Activated CD4-positive, alpha-beta memory T cell treated with anti-CD3 and anti-CD28 coated beads for 36 hours (primary cell): ENCODE measurements at places on chromosomes 1 and 21.

DNA sequence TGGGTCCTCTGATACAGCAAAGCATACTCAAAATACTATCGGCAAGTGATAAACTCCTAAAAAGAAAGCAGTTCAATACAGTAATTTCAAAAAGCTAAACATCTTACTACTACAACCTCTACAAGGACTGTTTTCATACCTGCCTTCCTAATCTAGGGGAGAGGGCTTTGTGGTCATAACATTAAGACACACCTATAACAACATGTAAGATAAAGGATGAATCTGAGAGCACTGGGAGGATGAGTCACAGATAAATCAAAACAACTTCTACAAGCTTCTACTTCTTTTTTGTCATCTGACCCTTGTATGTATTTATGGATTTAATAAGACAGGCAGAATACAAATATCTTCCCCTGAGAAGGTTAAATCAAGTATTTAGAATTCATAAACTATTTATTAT is 40.0 kb downstream of the LTN1 start:
- DNase-seq = no peak

DNA sequence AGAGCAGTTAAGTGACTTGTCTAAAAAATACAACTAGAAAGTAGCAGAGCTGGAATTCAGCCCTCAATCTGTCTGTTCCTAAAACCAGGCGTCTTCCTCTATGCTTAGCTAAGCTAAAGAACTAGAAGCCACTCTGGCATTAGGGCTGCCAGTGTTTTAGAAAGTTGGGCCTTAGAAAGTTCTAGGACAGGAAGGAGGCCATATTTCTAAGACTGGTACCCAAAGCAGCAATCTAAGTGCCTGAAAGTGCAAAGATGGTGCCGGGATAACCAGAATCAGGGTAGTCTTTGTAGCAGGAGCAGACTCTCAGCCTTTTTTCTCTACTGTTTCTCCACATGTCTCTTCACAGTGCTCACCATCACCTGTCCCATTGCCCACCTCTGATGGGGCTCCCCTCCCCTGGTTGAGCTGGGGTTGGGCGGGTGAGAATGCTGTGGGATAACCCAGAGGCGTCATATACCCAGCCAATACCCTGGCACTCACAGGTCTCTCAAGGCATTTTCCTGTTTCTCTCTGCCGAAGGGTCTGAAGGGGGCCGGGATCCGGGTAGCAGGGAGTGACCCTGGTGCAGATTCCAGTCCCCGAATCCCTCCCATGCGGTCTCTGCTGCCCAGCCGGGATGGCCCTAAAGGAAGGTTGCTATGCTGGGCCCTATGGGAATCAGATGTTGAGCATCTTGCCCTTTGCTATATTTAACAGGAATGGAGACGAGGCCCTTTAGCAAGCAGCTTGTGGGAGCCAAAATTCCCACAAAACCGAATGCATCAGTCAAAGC is 1.1 kb upstream of the RCSD1 start:
- peak; percentile 32 for DNase-seq

- DNase-seq = no peak
Measured at GRCh38 chr21:33811167-33812010, 104.2 kb downstream of the ATP5PO start.

- DNase-seq = no peak
Measured at GRCh38 chr1:170729225-170730002, 65.5 kb downstream of the PRRX1 start.

DNA sequence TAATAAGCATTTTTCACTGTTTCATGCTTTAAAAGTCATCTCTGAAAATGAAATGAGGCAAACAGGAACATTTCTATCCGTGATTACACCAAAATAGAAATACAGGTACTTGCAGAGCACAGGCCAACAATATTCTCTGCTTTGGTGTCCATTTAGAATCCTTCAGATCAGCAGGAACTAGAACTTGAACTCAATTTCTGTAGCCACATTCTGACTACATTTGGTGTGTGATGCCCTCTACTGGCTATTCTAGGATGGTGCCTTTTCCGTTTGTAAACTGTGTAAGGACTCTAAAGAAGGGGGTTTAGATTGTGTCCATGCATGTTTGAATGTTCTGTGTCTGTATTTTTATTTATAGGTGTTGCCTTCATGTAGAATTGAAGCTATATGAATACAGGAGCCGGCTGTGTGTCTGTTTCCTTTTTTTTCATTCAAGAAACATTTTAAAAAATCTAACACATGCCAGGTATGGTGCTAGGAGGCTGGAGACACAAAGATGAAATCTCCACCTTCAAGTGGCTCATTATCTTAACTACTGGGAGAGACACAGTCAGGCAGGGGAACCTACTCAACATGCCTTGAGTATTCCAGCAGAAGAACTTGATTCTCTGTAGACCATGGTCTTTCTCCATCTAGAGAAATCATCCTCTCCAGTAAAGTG is 7.6 kb upstream of the ZNF326 start:
- peak; percentile 50 for DNase-seq

DNA sequence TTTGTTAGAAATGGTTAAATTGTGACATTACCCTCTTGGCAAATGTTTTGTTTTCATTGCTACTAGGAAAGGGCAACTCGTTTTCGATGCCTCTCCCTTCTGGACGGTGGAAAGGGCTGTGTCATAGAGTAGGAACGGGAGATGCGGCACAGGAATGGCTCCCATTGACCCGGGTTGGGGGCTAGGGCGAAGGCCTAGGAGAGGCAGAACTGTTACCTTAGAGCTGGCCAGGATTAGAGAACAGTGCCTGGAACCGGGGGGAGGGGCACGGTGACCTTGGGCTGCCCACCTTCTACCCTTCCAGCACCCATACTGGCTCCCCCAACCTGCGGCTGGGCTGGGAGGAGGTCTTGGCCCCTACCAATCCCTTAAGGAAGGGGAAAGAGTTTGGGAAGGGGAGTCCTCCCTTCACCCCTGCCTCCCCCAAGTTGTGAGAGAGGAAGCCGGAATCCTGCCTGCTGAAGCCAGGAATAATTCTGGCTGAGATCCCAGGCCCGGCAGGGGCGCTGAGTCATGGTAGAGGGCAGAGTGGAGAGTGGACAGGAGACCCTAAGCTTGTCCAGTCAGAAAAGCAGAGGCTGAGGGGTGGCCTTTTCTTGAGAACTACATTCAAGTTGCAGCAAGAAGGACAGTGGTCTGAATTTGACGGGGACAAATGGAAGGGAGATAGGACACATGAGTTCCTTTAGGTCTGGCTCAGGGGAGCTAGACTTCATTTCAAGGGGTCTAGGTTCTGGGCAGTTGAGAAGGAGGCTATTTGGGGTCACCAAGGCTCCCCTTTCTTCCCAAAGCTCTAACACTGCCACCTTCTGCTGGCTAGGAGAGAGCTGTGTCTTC is 8.2 kb downstream of the LMNA start:
- DNase-seq = no peak

GRCh38 chr1:1207571-1207892 is 1.1 kb upstream of the TNFRSF18 start:
- no peak for DNase-seq

DNA sequence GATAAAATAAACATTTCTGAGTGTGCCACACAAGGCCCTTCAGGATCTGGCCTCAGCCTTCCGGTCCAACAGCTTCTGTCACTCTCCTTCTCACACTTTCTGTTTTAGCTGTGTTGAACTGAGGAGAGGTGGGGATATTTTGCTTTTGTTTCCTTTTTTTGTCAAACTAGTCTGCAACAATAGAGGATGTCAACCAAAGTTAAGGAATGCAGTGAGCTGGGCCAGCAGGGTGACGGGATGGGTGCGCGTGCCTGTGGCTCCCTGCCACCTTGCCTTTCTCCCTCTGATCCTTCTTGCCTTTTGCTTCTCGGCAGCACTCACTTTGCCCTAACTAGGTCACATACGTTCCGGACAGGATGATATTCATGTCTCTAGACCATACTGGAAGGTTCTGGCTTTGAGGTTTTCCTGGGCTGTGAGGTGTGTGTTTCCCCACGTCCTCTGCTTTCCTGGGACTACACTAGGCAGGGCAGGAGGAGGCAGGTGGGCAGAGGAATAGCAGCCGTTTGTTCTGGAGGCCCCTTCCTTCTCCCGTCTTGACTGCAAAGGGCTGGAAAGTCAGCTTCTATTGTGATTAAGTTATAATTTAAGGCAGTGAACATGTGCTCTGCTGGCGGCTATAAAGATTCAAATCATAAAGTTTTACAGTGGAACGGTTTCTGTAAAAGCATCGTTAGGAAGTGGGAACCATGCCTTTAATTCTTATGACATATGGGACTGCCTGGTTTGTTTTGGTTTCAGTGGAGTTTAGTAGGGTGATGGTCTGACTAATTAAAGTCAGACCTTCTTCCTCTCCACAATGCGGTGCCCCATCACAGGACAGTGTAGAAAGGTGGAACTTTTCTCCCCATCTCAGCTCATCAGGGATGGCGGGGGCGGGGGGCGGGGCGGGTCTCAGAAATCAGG is 67.8 kb downstream of the RNF220 start:
- no peak for DNase-seq

DNA sequence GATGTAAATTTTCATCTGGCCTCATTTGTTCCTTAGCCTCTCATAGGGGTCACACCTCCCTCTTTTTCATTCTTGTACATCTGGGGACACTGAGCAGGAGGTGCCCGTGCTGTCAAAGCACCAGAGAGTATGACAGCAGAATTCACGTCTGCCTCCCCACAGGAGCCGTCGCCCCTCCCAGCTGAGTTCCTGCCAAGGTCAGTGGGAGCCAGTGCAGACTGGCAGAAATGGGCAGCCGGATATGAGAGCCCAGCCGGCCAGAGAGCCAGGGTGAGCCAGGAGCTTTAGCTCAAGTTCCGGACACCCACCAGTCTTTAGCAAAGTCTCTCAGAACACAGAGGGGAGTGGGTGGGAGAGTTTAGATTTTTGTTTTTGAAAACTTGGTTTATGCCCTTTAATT is 21.9 kb downstream of the GPR137B start:
- no peak for DNase-seq

GRCh38 chr21:38443110-38443509 is 55.2 kb downstream of the ERG start:
- no peak for DNase-seq

DNA sequence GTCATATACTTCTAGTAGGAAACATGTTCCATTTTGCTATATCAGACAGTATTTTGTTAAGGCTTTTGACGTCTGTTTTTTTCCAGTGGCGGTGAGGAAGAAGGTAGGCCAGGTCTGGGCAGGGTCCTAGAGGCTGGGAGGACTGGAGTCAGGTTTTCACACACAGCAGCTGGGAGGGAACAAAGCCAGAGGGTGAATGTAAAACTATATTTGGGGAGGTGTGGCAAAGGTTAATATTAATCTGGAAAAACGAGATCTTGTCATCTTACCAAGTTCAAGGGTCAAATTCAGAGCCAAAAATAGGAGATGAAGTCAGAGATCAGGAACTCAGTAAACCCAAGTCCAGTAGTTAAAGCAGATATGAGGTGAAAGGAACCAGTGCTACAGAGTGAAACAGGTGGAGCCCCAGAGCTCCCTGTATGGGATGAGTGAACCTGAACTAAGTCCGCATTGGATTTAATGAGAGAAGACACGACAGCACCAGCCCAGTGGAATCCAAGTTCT is 10.7 kb upstream of the OTUD7B start:
- DNase-seq = no peak

GRCh38 chr1:62735491-62736171 is 47.4 kb upstream of the DOCK7 start:
- no peak for DNase-seq

DNA sequence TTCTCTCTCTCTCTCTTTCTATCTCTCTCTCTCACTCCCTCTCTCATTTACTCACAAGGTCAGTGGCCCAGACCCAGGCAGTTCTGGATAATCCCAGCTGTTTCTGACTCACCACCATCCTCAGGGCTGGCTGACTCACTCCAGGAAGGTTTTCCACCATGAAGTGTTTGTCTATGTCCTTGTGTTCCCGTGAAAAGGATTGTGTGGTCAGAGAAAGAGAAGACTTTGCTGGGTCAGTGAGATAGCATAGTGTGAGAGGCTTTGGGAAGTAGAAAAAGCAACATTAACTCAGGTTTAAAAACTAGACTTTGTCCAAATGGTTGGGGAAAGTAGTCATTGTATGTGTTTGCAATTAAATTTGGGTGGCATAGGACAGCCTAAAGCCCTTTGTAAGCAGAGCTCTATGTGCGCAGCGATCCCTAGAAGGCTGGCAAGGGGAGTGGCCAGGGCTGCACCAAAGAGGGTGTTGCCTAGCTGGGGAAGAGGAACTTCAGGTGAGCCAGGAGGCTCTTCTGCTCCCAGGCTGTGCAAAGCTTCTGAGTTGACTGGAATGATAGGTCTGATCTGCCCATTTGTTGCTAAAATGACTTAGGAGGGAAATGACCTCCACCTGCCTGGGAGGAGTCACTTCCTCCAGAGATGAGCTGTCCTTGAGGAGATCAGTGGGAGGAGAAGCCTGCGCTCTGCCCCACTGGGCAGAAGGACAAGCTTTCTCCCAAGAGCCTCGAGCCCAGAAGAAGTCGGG is 4.9 kb upstream of the CAPN2 start:
- peak; percentile 34 for DNase-seq

- DNase-seq = no peak
Measured at GRCh38 chr21:35226328-35226727, 177.2 kb upstream of the RUNX1 start.

DNA sequence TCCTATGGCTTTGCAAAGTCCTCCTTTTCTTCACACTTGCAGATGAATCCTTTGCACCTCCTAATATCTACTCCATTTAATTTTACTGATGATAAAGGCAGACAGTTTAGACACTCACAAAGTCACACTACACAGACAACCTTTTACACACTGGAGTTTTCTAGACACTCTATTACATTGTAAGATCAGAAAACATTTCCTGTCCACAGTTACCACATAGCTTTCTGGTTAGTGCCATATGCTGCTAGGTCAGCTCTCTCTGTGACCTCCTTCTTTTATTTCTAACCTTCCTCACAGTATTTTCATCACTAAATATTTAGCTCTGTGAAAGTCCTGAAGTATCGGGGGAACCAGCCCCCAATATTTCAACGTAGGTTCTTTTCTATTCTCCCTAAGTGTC is 5.1 kb downstream of the SH2D1B start:
- no peak for DNase-seq

DNA sequence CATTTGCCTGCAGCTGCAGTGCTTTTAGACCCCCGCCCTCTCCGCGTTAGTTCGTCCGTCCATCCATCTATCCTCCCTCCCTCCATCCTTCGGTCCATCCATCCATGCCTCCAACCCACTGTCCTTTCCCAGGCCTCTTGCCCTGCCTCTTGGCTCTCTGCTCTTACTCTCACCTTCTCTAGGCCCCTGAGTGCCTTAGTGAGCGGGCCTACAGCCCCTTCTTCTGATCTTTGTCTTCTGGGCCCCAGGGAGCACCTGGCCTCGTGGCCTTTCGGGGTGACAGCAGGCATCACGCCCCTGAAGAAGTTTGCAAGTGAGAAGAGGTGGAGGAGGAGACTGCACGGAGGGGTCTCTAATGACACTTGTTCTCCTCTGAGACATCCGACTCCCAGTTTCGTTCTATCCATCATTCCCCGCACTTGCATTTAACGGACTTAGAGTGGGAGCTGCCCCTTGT is 842 bp downstream of the ATXN7L2 start:
- DNase-seq = no peak
